Right cardiac atrium (tissue), 5 donors: ENCODE measurements at places on chromosomes 1 and 21. TPM values are rescaled to one million over a fixed set of nuclear protein-coding genes. Genes with fewer than 3 reads are reported as not detected.

DNA sequence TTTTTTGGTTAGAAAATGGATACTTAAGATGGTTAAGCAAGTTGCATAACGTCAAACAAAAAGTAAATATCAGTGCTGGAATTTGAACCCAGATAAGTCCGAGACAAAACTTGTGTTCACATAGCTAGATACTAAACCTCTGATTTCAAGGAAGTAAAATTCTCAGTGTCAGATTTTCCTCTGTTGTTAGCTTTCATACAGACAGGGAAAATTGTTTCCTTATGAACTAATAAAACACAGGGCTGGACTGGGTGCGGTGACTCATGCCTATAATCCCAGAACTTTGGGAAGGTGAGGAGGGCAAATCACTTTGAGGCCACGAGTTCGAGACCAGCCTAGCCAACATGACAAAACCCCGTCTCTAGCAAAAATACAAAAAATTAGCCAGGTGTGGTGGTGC lies 51.3 kb downstream of the PCNX2 start:
- DNase-seq = no peak

DNA sequence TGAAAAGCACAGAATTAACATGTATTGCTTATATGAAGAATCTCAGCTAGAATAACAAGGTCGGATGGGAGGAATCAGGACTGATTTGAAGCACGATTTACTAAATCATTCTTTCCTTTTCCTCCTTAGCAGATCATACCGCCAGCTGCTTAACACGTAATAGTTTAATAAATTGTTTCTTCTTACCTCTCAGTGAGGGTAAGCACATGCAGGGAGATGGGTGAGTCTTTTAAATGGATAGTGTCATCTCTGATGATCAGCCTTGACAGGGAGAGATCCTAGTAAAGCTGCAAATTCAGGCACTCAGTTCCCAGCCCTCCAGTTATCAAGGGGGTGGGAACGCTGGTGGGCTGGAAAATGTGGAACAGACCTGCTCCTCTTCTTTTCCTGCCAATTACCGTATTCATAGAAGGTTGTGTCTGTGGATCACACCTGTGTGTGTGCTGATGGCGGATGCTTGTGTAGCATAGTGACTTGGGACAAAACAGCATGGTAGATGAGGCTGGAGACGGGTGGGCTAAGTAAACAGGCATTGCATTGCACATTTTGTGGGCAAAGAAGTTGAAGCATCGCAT lies 30.7 kb downstream of the NTPCR start:
- no peak for DNase-seq

AJAP1 gene
- 0.06 TPM for total RNA-seq

- DNase-seq = no peak
Measured at GRCh38 chr1:229620876-229621275, 5.0 kb downstream of the TAF5L start.

- no peak for DNase-seq
Measured at GRCh38 chr1:85240643-85241042, 18.8 kb downstream of the C1orf52 start.

HORMAD1 gene
- 0.60 TPM for total RNA-seq

DNA sequence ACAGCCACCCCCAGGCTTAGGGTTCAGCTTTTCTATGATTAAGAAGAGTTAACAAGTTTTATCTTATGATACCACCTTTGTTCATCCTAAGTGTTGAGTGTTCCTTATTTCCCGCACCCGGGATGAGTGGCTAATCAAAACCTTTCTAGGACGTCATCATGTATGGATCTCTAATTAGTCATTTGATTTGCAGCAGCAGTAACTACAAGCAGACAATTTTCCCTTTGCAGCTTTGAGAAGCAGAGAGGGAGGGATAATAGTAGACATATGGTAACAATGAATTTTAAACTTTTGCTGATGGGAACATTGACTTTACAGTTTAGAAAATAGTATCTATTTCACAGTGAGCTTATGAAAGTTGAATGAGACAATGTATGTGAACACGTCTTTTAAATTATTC lies 30.8 kb upstream of the SLC35F3 start:
- no peak for DNase-seq
